ENCODE measurements at places on chromosomes 6 and 20. TPM values are rescaled to one million over a fixed set of nuclear protein-coding genes. Genes with fewer than 3 reads are reported as not detected.

DNA sequence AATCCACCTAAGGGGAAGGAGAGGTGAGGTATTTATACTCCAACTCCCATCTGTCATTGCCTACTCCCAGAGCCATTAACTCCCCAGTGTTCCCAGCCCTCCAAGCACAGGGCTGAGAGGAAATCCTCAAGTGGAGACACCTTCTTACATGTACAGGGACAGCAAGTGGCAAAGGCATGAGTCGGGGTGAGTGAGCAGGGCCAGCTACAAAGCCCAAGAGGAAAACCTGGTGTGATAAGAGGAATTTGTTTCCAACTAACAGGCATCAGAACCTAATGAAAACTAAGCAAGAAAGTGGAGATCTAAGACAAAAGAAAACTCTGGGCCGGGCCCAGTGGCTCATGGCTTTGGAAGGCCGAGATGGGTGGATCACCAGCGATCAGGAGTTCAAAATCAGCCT is 70.0 kb upstream of the SRSF6 start:
- H3K27me3 ChIP-seq = no peaks in the 10 kb centered on the region
- H3K4me3 ChIP-seq = no peak overlapping the region
- DNase-seq = no peak
- H3K4me1 ChIP-seq = no peaks in the 10 kb centered on the region
- H3K36me3 ChIP-seq = no peaks in the 10 kb centered on the region

- no peak overlapping the region for H3K4me3 ChIP-seq
- no peak overlapping the region for H3K27ac ChIP-seq
- no peak for DNase-seq
- no peaks in the 10 kb centered on the region for H3K4me1 ChIP-seq
- H3K36me3 ChIP-seq = no peaks in the 10 kb centered on the region
- no peaks in the 10 kb centered on the region for H3K27me3 ChIP-seq
Observed at GRCh38 chr6:82534876-82535275, 171.3 kb downstream of the TPBG start.

GJA1 gene
- total RNA-seq = 8.2 TPM

GRCh38 chr20:21371193-21371592 is 26.1 kb downstream of the NKX2-4 start:
- DNase-seq = no peak
- no peaks in the 10 kb centered on the region for H3K27me3 ChIP-seq
- H3K27ac ChIP-seq = no peak overlapping the region
- no peaks in the 10 kb centered on the region for H3K36me3 ChIP-seq
- H3K4me1 ChIP-seq = no peaks in the 10 kb centered on the region
